ENCODE measurements at places on chromosomes 1 and 21.

- DNase-seq: no peak
These were observed 2.5 kb downstream of the FCRL4 start for GRCh38 chr1:157595356-157595755.

DNA sequence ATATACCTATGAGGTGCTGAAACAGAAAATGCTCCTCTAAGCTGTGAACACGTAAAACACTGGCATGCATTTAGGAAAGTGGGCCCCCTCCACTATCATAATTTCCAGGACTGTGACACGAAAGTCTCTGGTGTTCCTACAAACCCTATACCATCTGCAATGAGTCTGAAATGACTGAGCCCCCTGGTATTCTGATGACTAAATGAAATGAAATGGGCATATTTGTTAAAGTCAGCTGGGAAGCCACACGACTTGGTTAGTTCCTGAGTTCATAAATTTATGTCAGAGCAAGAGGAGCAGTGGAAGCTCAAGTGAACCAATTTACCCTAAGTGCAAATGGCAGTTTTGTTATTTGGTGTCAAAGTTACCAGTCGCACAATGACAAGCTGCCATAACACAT, 182.3 kb downstream of the KCTD3 start:
- DNase-seq: no peak

GRCh38 chr1:34781071-34781843, at the start of gene GJB3:
Gene GJB3 (plus strand): TSS chr1:34781214. CDS start chr1:34784763, 3,549 bp downstream.
- DNase-seq: no peak

- DNase-seq: no peak
These were observed 102.3 kb downstream of the GLIS1 start for GRCh38 chr1:53636621-53637171.

DNA sequence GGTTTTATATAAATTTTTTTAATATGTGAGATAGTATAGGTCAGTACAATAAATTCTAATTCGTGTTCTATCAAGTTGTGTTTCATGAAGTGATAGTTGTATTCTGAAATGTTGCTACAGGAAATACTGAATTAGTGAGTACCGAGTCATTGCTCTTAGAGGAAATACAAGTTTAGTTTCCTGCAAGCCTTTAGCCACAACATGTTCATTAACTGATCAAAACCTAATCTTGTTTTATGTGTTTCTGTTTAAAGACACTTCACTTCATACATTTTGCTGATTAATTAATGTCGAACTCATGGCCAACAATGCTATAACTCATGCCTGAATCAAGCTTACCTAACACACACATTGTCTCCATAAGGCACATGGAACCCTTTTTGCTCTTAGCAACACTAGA, 43.6 kb downstream of the LRRC7 start:
- DNase-seq: no peak

GRCh38 chr1:66596191-66596590, 62.2 kb downstream of the SGIP1 start:
- DNase-seq: no peak

DNA sequence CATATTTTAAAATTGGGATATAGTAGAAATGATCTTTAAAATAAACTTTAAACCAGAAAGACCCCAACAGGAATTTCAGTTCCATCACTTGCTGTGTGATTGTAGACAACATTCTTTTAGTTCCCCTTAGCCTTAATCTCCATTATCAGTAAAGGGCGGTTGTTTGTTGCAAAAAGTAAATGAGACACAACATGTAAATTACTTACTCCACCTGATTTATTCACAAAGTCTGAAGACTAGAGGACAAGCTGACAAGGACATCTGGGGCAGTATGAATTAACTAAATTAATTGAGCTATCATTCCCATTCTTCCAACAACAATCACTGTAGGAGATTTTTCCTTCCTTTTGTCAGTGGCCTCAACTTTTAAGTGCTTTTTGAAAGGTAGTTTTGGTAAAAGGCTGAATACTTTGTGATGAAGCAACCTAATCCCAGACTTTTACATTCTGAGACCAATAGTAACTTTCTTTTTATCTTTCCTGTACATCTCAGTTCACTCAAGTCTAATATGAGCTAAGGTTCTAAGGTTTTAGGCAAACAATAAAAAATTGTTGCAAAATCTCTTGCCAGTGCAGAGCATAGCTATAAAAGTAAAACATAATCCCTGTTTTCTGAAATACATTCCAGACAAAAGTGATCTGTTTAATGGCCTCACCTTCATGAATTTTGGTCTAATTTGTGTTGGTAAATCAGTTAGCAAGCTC, 6.2 kb downstream of the SLC19A2 start:
- DNase-seq: no peak

GRCh38 chr1:153543736-153544135, 1.9 kb downstream of the S100A4 start:
- DNase-seq: no peak

DNA sequence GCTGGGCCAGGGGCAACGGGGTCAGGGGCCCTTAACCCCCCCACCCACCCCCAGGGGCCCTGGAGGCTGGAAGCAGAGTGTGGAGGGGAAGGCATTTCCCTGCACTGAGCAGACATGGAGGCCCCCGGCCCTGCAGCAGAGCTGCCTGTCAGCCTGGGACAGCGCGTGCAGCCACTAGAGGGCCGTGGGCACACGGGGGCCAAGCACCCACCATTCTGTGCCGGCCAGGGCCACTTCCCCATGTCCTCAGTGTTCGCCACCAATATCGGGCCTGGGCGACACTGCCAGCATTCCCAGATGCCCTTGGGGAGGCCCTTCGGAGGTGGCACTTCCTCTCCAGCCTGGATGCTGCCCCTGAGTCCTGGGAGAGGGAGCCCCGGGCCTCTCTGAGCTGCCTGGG, 23.2 kb upstream of the ARHGEF16 start:
- DNase-seq: no peak

Measured in amygdala (tissue), 56 donors.